ENCODE measurements at places on chromosomes 2 and 18.

- no peak for DNase-seq
Measured at GRCh38 chr18:43125471-43125870, 10.0 kb upstream of the RIT2 start.

GRCh38 chr2:19709553-19709952, 192.2 kb downstream of the TTC32 start:
- no peak for DNase-seq

DNA sequence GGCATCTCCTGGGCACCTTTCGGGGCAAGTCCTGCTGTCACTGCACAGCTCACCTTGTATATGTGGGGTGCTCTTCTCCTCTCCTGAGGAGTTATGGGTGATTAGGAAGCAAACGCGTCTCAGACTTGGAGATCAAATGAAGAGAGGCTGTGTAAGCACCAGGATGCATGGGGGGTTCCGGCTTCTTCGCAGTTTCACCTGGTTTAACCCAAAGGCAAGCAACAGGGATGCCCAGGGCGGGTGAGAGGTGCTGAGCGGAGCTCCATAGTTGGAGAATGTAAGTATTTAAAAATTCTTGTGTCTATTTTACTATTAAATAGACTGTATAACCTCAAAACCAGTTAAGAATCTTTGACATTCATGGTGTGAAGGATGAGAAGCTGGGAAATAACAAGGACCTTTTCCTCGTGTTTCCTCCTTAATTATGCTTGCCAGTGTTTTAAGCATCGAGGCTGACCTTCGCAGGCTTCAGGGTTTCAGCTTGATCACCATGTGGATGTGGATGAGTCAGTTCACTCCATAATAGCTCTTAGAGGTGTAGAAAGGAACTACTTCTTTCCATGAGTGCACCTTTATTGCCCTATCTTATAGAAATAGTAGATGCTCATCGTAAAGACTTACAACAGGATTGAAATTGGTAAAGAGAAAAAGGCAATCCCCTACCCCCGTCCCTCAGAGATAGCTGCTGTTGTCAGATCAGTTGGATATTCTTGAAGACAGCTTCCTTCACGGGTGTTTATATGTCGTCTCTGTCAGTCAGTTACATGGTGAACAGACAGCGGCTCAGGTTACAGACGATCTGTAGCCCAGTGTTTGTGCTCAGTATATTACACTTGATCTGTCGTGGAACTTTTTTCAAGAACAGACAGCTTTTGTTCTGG, 201.1 kb downstream of the AGAP1 start:
- no peak for DNase-seq

DNA sequence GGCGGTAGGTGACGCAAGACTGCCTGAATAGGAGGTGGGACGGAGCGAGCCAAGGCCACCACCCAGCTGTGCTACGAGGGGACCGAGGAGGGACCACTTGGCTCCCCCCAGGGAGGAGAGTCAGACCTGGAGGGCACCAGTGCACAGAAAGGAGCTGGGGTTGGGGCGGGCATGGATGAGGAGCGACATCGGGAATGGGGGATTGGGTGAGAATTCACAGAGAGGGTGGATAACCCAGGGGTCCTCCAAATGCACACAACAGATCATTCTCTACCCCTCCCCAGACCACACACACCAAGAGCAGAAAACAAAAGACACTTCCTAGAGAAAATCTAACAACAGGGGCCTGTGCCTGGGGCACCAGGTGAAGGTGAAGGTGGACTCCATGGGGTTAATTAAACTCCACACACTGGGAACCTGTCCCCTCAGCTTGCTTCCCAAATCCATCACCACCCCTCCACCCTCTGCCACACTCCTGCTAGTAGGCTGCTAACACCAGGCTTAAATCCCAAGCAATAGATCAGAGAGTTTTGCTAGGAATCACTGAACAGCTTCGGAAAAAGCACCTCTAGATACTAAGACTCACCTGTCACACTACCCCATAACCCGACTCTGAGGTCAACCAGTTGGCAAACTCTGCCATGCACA, 274.6 kb downstream of the EIPR1 start:
- no peak for DNase-seq

- DNase-seq = no peak
Measured at GRCh38 chr2:30577151-30577550, 130.1 kb downstream of the LCLAT1 start.
